ENCODE measurements at places on chromosomes 11 and 22.

DNA sequence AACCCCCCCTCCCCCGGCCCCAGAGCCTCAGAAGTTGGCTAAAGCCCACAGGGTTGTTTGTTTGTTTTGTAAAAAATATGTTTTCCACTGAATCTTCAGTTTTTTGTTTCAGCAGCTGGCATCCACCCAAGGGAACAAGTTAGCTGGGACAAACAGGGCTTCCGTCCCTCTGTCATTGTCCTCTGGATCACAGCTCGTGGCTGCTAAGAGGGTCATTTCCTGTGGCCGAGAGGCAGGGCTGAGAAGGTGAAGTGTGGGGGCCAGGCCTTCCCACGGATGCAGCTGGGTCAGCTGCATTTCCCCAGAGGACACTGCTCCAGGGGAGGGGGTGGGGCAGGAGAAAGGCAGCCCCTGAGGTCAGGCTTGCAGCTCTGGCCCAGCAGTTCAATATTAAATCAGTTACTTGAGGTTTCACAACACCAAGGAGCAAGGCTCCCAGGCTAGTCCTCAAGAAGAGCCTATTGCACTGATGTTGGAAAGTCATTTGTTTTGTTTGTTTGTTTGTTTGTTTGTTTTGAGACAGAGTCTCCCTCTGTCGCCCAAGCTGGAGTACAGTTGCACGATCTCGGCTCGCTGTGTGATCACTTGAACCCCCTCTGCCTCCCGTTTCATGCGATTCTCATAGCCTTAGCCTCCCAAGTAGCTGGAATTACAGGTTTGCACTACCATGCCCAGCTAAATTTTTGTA is 34.4 kb upstream of the SMTN start:
- DNase-seq, result no peak

DNA sequence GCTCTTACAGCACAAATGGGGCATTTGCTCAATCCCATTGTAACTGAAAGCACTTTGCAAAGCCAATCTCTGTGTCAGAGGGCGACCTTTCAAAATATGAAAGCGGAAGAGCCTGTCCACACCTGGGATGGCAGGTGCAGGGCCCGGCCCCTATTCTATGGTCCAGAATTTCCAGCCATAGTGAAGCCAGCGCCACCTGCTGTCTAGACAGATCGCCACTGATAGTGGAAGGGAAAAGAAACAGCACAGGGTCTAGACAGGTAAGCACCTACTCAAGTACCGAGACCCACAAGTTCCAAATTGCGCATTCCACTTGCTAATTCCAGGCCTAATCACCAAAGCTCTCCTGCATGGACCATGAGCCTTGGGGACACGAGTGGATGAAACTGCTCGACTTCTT is 141.4 kb downstream of the NTM start:
- no peak for DNase-seq

GRCh38 chr11:34239465-34240149 is 118.2 kb downstream of the ABTB2 start:
- DNase-seq, result no peak

DNA sequence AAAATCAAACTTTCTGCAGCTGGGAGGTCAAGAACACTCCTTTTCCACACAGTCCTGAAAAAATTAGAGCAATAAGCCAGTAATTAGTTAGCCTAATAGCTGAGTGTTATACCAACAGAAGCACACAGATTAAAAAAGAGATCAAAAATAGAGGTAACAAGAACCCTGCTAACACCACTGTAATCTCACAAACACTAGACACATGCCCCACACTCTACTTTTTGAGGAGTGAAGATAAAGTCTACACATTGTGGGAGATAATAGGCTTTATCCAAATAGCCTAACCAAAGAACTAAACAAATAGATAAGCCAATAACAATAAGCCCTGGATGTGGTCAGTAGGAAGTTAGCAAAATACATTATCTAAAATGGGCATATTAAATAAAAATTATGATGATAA is 372.7 kb upstream of the ANO5 start:
- DNase-seq, result no peak

GRCh38 chr11:28132548-28132947 is 24.4 kb downstream of the METTL15 start:
- no peak for DNase-seq

- peak; percentile 94 for DNase-seq
Measured at GRCh38 chr22:39960791-39961746, 872 bp downstream of the TMA7B start.

- no peak for DNase-seq
Measured at GRCh38 chr22:37476389-37477329, 9.5 kb downstream of the MFNG start.

DNA sequence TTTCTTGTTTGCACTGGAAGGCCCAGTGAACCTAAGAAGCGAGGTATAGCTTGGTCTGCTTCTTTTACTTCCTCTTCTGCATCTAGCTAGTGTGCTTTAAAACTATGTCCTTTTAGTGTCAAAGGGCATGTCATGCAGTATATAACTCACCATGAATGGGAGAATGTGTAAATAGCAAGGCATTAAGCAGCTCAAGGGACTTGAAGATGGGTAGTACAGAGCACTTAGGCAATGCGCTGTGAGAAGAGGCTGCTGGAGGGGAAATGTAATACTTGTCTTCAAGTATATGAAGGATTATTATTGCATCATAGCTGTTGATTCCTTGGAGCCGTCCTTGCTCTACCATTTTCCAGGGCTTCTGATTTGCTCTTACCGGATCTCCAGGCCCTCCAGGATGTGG is 7.6 kb downstream of the MAML2 start:
- DNase-seq, result no peak

DNA sequence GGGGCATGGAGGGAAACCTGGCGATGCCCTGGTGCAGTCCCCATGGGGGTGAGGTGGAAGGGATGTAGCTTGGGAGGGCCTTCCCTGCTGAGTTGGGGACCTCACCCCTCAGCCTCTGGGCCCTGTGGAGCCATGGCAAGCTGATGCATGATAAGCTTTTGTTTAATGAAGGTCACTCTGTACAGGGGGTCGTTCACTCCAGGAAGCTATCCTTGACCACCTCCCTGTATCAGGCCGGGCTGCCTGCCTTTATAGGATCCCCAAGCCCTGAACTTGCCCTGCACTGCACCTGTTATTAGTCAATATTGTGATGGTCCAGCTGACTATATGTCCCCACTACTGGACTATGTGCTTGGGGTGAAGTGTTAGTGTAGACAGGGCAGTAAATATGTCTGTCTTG is 49.7 kb upstream of the MYEOV start:
- no peak for DNase-seq

- no peak for DNase-seq
Measured at GRCh38 chr11:132101881-132102280, 731.5 kb downstream of the NTM start.

- DNase-seq, result no peak
Measured at GRCh38 chr11:71532036-71532610, 5.1 kb downstream of the KRTAP5-7 start.

DNA sequence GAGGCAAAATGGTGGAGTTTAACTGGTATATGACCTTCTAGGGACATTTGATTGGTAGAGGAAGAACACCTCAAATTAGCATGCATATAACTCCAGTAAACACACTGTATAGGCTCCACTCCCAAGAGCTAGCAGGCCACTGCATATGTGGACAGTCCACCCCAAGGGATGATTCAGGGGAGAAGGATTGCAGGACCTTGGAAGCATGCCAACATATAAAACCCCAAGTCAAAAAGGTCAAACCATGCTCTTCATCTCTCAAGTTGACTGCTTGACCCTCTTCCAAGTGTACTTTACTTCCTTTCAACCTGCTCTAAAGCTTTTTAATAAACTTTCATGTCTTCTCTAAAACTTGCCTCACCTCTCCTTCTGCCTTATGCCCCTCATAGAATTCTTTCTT is 459.9 kb upstream of the CCDC179 start:
- no peak for DNase-seq

DNA sequence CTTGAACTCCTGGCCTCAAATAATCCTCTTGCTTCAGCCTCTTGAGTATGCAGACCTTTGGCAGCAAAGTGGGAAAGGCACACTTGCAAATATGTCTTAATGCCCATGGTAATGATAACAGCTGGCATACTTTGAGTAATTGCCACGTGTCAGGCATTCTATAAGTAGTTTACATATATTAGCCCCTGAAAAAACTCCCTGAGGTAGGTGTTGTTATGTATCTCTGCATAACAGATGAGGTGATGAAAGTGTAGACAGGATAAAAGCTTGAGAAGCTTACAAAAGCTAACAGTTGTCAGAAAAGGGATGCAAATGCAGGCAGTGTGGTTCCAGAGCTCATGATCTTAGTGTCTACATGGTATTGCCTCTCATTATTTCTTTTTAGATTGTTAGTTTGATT is 291.1 kb upstream of the C11orf87 start:
- no peak for DNase-seq

DNA sequence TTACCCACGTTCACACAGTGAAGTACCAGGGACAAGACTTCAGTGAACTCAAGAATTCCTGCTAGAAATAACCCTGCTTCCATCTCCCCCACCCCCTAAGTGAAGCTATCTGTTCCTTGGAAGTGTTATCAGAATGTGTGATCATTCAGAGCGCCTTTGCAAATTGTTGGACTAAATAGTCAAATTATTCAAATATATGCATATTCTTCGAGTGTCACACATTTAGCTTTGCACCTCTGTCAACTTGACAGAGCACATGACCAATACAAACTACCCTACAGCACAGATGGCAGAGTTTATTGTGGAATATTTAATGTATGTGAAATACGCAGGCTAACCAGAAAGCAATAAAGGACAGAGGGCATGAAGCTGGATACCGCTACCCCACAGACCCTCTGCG is 2.6 kb upstream of the BDNF start:
- no peak for DNase-seq

DNA sequence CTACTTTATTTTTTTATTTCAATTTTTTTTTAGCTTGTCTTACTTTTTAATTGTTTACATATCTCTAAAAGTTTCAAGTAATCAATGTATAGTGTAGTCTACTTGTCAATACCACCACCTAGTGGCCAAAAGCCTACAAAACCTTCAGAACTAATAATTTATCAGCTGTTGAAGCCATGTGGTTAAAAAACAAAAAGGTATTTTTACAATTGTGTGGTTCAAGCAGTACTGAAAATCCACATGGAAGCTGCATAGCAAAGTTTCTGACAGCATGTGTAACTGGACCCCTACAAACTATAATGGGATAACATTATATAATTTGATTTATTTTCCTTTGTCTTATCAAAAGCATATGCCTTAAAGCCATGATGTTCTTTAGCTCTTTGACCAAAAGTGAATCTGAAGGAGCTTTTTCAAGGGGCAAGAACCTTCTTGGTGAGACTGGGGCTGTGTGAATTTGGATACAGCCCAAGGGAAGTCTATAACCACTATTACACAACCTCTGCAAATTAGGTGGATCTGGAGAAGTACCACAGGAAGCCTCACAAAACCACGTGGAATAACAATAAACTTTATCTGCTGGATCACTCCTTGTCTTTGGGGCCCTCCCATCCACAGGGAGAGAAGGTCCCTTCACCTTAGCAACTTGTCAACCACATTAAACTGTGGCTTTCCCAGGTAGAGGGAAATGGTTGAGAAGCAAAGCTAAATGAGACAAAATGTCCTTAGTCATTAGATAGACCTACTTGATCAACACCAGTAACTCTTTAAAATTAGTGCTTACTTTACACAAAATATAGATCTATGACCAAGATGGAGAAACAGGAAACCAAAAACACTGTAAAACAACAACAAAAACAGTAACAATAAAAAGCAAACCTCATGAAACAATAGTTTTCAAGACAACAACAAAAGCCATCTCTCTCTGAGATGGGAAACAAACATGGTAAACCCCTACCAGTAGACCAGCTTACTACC is 9.9 kb downstream of the NARS2 start:
- DNase-seq, result peak; percentile 63

GRCh38 chr11:103892603-103893002 is 143.8 kb upstream of the DDI1 start:
- DNase-seq, result no peak

DNA sequence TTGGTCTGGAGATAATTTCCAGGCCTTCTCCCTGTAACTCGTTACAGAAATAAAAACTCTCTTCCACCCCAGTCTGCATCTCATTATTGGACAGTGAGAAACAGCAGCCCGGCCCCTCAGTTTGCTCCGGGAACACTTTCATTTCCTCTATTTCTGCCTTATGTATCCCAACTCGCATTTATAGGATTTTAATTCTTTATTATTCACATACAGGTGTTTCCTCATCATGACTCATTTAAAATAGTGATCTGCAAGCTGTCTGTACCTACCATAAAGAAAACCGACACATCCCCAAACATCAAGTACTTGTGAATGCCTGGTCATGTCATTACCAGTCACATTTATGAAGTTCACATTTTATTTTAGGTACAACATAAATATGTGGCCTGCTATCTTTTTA is 42.8 kb downstream of the PIWIL3 start:
- DNase-seq, result no peak

DNA sequence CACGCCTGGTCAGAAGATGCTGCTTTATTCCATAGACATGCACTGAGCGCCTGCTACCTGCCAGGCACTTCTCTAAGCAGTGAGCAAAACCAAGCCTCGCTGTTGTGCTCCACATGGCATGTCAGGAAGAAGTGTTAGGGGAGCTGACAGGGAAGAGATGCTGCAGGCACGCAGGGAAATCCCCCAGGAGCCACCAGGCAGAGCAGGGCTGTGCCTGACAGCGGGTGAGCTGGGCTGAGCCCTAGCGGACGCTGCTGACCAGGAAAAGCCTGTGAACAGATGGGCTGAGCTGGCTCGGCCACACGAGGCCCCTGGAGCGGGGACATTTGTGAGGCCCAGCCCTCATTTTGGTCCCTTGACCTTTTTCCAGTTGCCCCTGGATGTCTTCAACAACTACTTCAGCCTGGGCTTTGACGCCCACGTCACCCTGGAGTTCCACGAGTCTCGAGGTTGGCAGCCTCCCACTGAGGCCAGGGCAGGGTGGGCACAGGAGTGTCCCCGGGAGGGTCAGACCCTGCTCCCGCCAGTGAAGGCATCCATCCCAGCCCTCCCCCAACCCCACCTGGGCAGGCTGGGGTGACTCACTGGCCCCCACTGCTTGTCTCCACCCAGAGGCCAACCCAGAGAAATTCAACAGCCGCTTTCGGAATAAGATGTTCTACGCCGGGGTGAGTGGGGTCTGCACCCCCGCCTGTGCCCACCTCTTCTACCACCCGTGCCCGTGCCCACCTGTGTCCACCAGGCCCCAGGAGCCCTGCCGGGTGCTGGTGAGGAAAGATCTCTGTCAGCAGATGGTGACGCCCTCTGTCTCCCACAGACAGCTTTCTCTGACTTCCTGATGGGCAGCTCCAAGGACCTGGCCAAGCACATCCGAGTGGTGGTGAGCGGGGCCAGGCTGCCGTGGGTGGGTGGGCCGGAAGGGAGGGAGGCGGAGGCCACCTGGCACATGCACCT is 7.4 kb upstream of the MDK start:
- DNase-seq, result no peak

DNA sequence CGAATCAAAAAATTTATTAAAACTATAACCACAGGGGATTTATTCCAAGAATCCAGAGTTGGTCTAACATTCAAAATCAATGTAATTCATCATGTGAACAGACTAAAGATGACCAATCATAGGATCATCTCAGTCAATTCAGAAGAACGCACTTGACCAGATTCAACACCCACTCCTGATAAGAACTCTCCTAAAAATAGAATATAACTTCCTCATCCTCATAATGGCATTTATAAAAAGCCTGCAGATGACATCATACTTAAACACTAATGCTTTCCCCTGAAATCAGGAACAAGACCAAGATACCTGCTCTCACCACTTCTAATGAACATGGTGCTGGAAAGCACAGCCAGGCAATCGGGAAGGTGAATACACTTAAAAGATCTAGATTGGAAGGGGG is 10.5 kb upstream of the MUC2 start:
- no peak for DNase-seq

- DNase-seq, result no peak
Measured at GRCh38 chr11:104699981-104700380, 198.3 kb downstream of the CASP12 start.

- no peak for DNase-seq
Measured at GRCh38 chr11:90229791-90230190, 6.9 kb upstream of the CHORDC1 start.

Measured in natural killer cell treated with Interleukin-12 subunit alpha and Interleukin-12 subunit beta and Interleukin-15 and Interleukin-18, amount 100 ng/mL, for 72 hours (primary cell).